ENCODE measurements at places on chromosomes 7 and 10.

DNA sequence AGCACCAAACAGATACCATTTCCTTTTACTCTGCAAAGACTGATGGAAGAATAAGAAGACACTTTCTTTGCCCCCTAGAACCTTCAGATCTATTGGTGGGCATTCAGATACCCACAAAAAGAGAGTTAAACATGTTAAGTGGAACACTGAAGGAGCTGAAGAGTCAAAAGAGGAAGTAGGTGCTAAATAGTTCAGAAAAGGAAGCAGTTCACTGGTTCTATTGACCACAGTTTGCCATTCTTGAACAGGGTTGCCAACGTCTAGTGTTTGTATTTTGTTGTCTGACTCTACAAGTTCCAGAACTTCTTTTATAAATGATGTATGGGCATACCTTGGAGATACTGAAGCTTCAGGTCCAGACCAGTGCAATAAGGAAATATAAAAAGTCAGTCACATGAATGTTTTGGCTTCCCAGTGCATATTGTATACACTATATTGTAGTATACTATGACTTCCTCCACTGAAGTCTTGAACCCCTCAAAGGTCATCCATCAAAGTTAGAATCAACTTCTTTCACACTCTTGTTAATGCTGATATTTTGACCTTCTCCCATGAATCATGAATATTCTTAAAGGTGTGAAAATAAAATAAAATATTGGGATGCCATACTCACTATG is 47.5 kb upstream of the AGR3 start:
- DNase-seq = no peak

GRCh38 chr10:104937567-104937966 is 296.5 kb downstream of the SORCS3 start:
- peak; percentile 83 for DNase-seq

- no peak for DNase-seq
These were observed 47.7 kb downstream of the EMX2 start for GRCh38 chr10:117590101-117590875.

DNA sequence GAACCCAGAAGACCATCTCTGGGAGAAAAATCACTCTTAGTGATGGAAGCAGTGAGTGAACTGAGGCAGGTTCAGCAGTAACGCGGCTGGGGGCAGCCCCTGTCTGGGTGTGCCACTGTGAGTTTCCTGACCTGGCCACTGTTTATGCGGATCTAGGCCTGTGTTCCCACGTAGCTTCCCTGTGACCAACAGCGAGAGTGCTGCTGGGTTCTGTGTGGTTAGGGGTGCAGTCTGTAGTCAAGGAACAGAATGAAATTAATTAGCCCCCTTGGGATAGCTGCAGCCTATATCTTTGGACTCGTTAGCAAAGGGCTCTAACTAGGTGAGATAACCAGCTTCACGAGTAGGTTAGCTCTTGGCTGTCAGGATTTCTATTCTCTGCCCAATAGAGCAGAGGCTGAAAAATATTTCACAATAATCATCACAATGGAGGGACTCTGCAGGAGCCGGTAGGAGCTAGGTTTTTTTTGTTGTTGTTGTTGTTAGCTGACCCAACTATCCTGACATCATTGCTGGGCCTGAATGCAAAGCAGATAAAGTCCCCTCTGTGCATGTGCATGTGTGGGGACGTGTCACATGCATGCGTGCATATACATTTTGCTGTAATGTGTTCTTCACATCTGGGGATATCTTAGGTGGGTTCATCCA is 164.9 kb downstream of the TMEM178B start:
- no peak for DNase-seq

- peak; percentile 42 for DNase-seq
These were observed 25.6 kb downstream of the PRF1 start for GRCh38 chr10:70576803-70577517.

GRCh38 chr7:129367349-129367699 is 66.9 kb upstream of the STRIP2 start:
- peak; percentile 5 for DNase-seq

- DNase-seq = no peak
These were observed 1173.6 kb upstream of the SORCS1 start for GRCh38 chr10:108338146-108338545.

DNA sequence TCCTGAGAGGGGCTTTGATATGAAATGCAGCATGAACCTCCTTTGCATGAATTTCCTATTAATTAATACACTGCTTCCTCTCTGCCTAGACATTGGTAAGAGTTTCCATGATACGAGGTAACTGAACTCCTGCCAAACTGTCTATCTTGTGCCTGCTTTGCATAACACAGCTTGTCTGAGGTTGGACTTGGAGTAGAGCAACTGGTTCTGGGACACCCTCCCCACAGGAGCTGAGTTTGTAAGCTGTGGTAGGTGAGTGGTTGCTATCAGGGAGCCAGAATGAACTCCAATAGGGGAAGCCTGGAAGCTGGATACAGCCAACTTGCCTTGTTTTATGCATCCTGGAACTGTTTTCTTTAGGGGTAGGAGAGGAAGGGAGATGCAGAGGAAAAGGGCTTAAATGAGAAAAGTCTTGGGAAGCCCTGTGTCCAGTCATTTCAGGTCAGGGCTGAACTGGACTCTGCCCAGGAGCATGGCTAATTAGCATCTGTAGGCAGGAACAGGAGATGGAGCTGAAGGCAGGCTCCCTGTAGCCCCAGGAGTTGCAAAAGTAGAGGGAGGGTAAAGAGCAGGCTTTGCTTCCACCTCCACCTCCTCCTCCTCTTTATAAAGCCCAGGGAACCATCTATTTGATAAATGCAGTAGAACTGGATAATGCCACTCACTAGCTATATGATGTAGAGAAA is 73.2 kb upstream of the GPR158 start:
- no peak for DNase-seq

GRCh38 chr7:33893377-33893776 is 12.0 kb upstream of the BMPER start:
- DNase-seq = no peak

DNA sequence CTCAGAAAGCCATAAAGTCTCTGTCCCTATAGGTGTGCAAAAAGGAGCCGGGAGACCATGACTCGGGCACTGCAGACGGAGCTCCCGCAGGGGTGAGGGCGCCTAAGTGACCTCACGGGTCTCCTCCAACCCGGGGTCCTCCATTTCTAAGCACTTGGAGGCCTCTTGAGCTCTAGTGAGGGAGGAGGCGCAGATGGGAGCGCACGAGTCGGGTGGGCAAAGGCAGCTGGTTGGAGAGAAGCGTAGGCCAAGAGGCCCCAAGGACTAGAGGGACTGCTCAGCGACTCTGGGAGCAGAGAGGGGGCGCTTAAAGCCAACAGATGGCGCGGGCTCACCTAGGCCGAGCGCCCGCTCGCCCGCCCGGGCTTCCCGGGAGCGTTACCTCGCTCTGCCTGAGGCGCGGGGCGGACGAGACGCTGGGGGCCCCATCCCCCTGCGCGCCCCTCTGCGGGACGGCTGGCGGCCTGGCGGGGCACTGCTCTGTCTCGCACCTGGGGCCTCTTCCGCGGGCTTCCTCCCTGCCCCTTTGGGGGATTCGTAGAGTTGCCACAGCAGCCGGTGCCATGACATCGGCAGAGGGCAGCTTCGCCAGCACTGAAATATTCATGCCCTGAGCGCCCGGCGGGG is 523 bp upstream of the CDH23 start:
- no peak for DNase-seq

DNA sequence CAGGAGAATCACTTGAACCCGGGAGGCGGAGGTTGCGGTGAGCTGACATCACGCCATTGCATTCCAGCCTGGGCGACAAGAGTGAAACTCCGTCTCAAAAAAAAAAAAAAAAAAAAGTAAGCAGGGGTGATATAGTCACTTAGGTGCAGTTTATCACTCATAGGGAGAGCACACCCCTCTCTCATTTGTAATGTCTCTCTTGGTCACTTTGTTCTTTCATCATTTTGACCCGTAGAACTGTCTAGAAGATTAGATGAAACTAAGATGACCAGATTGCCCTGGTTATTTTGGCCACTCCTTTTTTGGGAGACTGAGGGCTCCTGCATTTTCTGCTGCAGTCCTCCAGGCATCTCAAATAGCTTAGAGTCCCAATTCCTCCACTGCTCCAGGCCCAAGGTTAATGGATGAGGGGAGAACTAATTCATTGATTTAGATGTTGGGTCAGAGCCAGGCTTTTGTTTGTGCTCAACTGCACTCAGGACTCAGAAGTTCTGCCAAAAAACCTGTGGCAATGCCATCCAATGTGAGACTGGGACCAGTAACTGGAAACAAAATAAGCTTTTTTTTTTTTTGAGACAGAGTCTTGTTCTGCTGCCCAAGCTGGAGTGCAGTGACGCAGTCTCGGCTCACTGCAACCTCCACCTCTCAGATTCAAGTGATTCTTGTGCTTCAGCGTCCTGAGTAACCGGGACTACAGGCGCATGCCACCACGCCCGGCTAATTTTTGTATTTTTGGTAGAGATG is 50.0 kb upstream of the CAMK1D start:
- no peak for DNase-seq

DNA sequence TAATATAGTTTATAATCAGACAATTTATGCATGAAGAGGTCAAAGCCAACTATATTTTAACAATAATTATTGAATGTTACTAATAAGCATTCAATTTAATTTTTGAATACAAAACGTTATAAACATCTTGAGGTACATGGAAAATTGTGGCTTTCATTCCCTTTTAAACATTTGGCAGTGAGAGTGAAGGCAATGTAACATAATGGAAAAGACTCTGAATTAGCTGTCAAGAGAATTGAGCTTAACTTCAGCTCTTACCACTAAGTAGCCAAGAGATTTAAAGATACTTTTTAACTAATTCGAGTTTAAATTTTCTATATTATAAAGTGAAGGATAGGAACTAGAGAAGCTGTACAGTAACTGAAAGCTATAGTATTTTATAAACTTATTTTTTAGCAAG is 98.6 kb downstream of the SEMA3A start:
- DNase-seq = no peak

GRCh38 chr7:78306634-78307033 is 508.1 kb downstream of the PHTF2 start:
- no peak for DNase-seq

DNA sequence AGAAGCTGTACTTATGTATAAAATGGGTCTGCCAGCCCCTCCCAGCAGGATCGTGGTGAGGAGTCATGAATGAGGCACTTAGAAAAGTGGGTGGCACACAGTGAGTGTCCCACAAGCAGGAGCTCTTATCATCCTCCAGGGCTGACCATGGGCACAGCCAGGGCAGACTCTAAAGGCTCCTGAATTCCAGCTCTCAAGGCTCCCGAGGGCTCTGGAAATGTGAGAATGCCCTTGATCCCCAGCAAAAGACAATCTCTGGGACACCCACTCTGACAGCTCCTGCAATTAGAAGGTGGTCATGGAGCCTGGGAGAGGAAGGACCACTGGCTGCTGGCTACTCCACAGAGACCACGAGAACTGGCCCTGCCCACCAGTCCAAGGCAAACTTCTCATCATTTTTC is 1.6 kb downstream of the VSTM4 start:
- no peak for DNase-seq

GRCh38 chr7:101116898-101117297 is 10.0 kb upstream of the SERPINE1 start:
- DNase-seq = peak; percentile 60

DNA sequence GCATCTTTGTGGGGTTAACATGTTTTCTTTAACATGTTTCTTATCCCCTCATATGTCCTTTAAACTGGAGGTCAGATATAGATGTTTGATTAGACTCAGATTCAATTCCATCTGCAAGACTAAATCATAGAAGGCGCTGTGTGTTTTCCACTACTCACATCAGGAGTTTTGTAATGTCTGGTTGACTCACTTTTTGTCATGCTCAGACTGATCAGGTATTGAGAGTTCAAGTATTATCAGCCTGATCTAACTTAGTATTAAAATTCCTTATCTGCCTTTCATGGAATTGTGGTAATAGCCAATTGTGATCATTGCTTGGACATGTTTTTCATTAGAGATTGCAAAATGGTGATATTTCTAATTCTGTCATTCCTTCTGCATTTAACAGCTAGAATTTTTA is 30.2 kb downstream of the ENTPD7 start:
- no peak for DNase-seq

- DNase-seq = peak; percentile 51
These were observed 31.5 kb downstream of the EGFR start for GRCh38 chr7:55050281-55050680.

DNA sequence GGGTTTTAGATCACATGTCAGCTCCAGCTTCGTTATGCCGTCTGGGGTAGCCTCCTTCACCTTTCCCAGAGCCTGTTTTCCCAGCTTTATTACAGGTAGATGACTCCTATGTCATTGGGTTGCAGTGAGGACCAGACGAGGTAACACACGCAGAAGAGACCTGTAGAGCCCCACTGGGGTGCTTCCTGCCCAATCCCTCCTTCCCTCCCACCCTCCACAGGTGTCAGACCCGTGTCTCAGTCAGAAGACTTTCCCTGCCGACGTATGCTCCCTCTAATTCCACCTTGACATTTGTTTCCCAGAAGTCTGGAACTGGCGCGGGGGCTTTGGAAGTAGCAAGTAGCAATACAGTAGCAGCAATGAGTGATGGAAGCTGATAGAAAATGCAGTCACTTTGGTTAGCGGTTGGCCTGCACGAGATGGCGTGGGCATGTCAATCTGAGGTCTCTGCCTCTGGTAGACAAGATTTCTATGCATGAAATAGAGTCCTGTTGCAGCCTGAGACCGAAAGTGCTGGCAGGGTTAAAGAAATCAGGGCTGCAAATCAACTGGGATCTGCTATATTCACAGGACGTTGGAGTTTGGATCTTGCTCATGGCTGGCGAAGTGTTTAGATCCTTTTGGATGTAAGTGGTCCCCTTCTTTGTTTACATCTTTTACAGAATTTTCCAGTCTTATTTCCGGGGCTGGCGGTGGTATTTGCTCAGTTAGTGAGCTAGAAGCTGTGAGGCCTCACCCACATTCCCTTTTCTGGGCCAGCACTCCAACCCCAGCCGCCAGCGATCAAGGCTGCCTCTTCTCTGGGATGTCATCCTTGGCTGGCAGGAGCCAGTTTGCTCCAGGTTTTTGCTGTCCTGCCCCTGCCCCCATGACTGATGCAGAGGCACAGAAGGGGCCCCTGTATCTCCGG is 78.3 kb upstream of the KMT2C start:
- no peak for DNase-seq

DNA sequence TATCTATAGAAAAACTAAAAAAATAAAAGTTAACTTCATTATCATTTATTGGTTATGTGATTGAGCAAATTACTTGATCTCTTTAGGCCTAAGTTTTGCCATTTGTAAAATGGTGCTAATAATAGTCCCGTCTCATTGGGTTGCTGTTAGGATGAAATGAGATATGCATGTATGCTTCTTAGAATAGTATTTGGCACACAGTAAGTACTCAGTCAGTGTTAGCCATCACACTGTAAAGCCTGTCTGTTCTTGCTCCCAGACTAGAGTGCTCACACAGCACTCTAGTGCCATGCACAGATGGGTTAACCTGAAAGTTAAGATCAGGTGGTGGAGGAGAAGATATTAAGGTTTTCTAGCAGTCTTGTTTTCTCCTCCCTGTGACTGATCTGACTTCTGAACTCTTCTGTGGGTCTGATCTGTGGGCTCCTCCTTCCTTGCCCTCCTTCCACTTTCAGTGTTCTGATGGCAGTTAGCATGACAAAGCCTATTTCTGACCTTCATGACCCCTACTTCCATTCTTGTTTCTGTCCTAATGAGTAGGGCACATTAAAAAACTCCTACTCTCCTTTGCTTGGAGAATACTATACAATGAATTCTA is 167.5 kb downstream of the RNLS start:
- DNase-seq = no peak

Measured in fibroblast of the aortic adventitia (primary cell).